Suprapubic skin (tissue), 4 donors: ENCODE measurements at places on chromosomes 1 and 21. TPM values are rescaled to one million over a fixed set of nuclear protein-coding genes. Genes with fewer than 3 reads are reported as not detected.

Gene ATP6V1G3
- not detected for total RNA-seq

Gene CCDC30
- total RNA-seq = 5.0 TPM

- DNase-seq = no peak
These were observed 16.4 kb downstream of the ARHGEF2 start for GRCh38 chr1:155961937-155962336.

- DNase-seq = no peak
These were observed 11.4 kb downstream of the MX2 start for GRCh38 chr21:41373253-41373652.

- no peak for DNase-seq
These were observed 27.8 kb upstream of the ZBTB21 start for GRCh38 chr21:42037943-42038342.

DNA sequence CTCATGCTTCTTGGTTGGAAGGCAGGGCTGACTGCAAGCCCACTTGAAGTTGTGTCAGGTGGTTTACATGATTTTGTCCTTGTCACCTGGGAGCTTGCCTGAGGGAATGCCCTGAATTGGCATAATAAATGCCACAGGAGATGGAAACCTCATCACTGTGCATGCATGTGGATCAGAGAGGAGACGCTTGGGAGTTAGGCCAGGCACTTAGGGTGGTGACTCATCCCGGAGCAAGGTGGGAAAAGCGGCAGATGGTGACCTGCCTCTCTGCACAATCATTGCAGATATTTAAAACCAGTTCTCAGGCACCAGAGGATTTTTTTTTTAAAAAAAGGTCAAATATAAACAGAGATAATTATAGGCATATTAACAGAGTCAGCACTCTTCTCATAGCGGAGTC lies 202.2 kb upstream of the KIAA0040 start:
- DNase-seq = no peak

DNA sequence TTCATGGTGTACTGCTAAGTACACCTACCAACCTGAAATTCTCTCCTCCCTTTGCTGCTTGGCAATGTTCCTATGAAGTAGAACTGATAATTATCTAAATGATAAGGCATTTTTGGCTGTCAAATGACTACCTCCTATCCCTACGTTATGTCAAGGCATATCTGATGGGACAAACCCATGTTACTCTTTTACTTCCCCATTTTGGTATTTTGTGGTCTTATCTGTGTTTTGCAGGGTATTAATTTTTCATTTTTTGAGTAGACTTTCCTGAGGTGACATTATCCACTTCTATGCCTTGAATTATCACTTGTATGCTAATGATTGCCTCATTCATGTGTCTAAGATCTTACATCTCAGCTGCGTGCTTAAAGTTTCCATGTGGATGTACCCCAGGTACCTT lies 499.6 kb upstream of the B3GALT2 start:
- no peak for DNase-seq

- DNase-seq = no peak
These were observed 76.6 kb upstream of the NRIP1 start for GRCh38 chr21:15141261-15141970.

Gene VAMP3
- total RNA-seq = 77.2 TPM

- no peak for DNase-seq
These were observed 11.7 kb downstream of the SOD1 start for GRCh38 chr21:31671146-31671716.

DNA sequence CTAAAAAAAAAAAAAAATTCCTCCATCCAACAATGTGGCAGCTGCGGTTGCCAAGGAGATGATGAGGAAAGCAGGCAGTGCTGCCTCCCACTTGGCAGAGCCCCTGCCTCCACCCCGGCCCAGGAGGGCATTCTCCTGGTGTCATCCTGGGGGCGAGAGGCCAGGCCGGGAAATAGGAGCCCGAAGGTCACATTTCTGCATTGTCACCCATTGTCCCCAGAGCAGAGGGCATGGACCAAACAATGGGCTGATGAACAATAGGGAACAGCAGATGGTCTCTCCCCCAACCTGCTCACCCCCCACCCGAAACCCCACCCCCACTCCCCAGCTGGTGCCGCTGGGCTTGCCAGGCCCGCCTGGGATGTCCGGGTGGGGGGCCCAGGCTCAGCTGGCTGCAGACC lies 37.3 kb downstream of the CAMK2N1 start:
- no peak for DNase-seq

Gene SPRR3
- total RNA-seq = not detected

DNA sequence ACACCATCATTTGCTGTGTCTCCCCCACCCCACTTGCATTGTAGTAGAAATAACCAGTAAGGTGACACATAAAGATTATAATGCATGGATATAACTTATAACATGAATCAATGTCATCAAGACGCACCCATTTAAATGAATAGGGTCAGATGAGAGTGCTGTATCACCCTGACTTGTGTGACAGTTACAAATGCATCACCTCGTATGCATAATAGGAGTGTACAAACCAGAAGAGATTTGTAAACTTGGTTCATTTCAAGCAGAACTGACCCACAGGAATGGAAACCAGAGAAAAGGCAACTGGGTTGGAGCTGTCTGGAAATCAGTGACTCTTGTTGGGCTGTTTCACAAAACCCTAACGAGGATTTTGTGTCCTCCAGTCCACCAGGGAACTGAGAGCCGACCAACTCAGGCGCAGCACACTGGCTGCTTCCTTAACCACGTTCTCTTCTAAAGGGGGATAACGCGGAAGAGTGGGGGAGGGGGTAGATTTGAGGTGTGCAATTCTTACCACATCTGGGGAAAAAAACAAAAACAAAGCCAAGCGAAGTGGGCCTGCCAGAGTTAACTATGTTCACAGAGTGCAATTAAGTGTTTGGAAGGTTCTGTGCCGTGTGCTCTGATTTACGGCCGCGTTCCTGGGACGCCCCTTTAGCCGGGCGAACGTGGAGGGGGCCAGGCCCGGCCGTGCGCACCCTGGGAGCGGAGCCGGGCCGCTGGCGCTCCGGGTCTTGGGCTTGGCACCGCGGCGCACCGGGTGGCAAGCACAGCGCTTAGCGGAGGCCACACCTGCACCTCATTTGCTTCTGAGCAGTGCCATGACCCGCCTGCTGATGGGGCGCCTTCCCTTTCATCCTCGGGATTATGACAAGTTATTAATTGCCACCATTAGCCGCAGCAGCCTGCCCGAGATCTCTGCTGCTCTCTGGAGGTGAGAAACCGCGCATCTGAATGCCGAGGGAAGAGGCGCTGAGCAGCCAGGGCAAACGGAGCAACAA lies 248.8 kb upstream of the FOXD3 start:
- no peak for DNase-seq

- no peak for DNase-seq
These were observed 38.0 kb upstream of the COL18A1 start for GRCh38 chr21:45366931-45367401.
